ENCODE measurements at places on chromosomes 11 and 22. TPM values are rescaled to one million over a fixed set of nuclear protein-coding genes. Genes with fewer than 3 reads are reported as not detected.
A peak's percentile ranks its signal among the peaks of the same experiment; 100 is the strongest.

P4HA3 gene
- total RNA-seq = 1.9 TPM

SOX10 gene
- 3.3 TPM for total RNA-seq

TCN2 gene
- 40.7 TPM for total RNA-seq

SGSM1 gene
- 7.7 TPM for total RNA-seq

DGAT2 gene
- total RNA-seq = 24.6 TPM

DNA sequence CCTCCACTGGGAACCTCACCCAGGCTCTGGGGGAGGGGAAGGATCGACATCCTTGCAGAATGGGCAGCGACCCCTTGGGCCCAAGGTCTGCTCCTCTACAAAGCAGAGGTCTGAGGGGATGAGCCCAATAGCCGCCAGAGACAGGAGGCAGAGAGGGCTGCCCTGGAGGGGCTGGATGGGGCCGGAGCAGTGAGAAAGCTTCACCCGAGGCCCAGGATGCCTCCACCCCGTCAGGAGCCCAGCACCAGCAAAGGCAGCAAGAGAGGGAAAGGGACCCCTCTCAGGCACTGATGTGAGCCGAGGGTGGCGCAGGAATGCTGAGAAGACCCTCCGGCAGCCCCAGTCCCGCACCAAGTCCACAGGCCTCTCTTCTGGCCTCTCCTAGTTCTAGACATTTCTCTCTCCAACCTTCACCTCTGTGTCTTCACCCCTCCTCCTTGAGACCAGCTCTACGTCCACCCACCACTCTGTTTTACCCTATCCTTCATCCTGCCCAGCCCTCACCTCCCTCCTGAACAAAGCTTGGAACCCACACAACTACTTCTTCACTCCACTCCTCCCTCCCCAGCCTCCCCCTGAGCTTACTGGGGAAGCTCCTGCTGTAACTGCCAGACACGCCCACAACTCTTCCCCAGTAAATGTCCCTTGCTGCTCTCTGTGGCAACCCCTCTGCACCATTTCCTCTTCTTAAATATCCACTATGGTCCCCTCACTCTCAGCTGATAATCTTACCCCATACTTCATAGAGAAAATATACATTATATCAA, 131.9 kb downstream of the MPPED1 start:
- H3K4me3 ChIP-seq = no peak overlapping the region
- DNase-seq = no peak
- H3K36me3 ChIP-seq = no peaks in the 10 kb centered on the region
- no peaks in the 10 kb centered on the region for H3K4me1 ChIP-seq
- no peaks in the 10 kb centered on the region for H3K27me3 ChIP-seq
- H3K27ac ChIP-seq = no peak overlapping the region

GRCh38 chr11:75635066-75635862, 33.6 kb downstream of the MAP6 start:
- H3K27ac ChIP-seq = peak overlapping the region; percentile 38
- DNase-seq = no peak
- H3K27me3 ChIP-seq = no peaks in the 10 kb centered on the region
- no peaks in the 10 kb centered on the region for H3K4me1 ChIP-seq

- peak overlapping the region; percentile 91 for H3K4me3 ChIP-seq
- no peak for DNase-seq
- H3K4me1 ChIP-seq = no peaks in the 10 kb centered on the region
- H3K36me3 ChIP-seq = peaks cover 11% of the 10 kb centered on the region
- H3K27ac ChIP-seq = peak overlapping the region; percentile 97
- no peaks in the 10 kb centered on the region for H3K27me3 ChIP-seq
These were observed 679 bp downstream of the TUG1 start for GRCh38 chr22:30969532-30970355.

DNA sequence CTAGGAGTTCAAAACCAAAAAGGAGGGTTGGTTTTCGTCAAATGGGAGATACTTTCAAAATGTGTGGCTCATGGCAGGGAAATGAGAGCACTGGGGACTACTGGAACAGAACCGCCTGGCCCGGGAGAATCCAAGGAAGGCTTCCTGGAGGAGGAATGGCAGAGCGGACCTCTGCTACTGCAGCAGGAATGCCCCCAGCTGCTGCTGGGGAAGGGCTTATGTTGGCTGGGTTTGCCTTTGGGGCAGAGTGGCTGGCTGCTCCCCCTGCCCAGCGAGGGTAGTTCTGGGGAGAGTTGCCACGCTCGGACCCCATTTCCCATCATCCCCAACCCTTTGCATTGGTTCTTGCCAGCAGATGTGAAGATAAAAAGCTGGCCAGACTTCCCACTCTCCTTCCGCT, 10.6 kb upstream of the APOBEC3A start:
- H3K36me3 ChIP-seq = no peaks in the 10 kb centered on the region
- no peaks in the 10 kb centered on the region for H3K27me3 ChIP-seq
- DNase-seq = no peak
- no peak overlapping the region for H3K4me3 ChIP-seq

- DNase-seq = peak; percentile 16
- H3K27me3 ChIP-seq = no peaks in the 10 kb centered on the region
- no peak overlapping the region for H3K4me3 ChIP-seq
- no peaks in the 10 kb centered on the region for H3K36me3 ChIP-seq
These were observed 75.3 kb downstream of the PDE2A start for GRCh38 chr11:72598906-72599305.

GRCh38 chr11:13962562-13963168, at the start of gene SPON1:
Gene SPON1, plus strand, starts transcription at chr11:13962723. Its CDS starts 182 bp downstream, at chr11:13962905.
- H3K27me3 ChIP-seq = peaks cover 14% of the 10 kb centered on the region
- peak within 1 kb of the TSS; percentile 29 for H3K4me3 ChIP-seq
- no peak for DNase-seq
- H3K36me3 ChIP-seq = no peaks in the 10 kb centered on the region
- peak within 1 kb of the TSS; percentile 46 for H3K27ac ChIP-seq

DNA sequence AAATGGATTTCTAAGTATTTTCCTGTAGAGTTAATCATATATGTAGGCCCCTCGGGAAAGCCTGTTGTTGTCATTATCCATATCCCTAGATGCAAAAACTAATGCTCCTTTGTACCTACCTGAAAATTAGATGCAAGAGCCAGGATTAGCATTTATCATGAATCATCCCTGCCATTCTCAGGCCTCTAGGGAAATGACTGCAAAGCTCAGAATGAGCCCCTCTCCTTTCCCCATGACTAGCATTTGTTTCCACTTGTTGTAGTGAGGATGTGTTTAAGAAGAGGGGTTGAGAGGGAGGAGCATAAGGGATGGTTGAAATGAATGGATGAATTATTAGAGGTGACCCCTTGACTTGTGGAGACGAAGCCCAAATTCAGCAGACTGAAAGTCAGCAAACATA, 537.9 kb downstream of the NTM start:
- no peak for DNase-seq
- no peak overlapping the region for H3K27ac ChIP-seq
- H3K4me1 ChIP-seq = no peaks in the 10 kb centered on the region
- H3K36me3 ChIP-seq = no peaks in the 10 kb centered on the region
- peaks cover 6% of the 10 kb centered on the region for H3K27me3 ChIP-seq

- no peak for DNase-seq
- H3K4me3 ChIP-seq = no peak overlapping the region
- no peak overlapping the region for H3K27ac ChIP-seq
- no peaks in the 10 kb centered on the region for H3K36me3 ChIP-seq
- H3K27me3 ChIP-seq = peaks cover 3% of the 10 kb centered on the region
These were observed 4.2 kb downstream of the TTLL8 start for GRCh38 chr22:50053861-50054260.

GRCh38 chr11:93324500-93324899, 6.0 kb upstream of the DEUP1 start:
- no peaks in the 10 kb centered on the region for H3K4me1 ChIP-seq
- DNase-seq = no peak
- H3K36me3 ChIP-seq = no peaks in the 10 kb centered on the region
- no peak overlapping the region for H3K4me3 ChIP-seq
- H3K27ac ChIP-seq = no peak overlapping the region

- no peaks in the 10 kb centered on the region for H3K36me3 ChIP-seq
- no peaks in the 10 kb centered on the region for H3K27me3 ChIP-seq
- no peak for DNase-seq
- no peak overlapping the region for H3K4me3 ChIP-seq
- H3K27ac ChIP-seq = no peak overlapping the region
These were observed 44.1 kb downstream of the MMP20 start for GRCh38 chr11:102581066-102581465.

- H3K36me3 ChIP-seq = no peaks in the 10 kb centered on the region
- DNase-seq = no peak
- no peak overlapping the region for H3K4me3 ChIP-seq
- no peak overlapping the region for H3K27ac ChIP-seq
- H3K27me3 ChIP-seq = no peaks in the 10 kb centered on the region
These were observed 19.6 kb downstream of the RTN4R start for GRCh38 chr22:20248461-20248978.

GRCh38 chr11:11345099-11345498, 8.0 kb downstream of the CSNK2A3 start:
- no peaks in the 10 kb centered on the region for H3K36me3 ChIP-seq
- H3K27me3 ChIP-seq = no peaks in the 10 kb centered on the region
- peak; percentile 57 for DNase-seq
- H3K4me3 ChIP-seq = no peak overlapping the region
- no peak overlapping the region for H3K27ac ChIP-seq
- H3K4me1 ChIP-seq = no peaks in the 10 kb centered on the region

Measured in prostate gland (tissue), 2 donors.